ENCODE measurements at places on chromosomes 2 and 18.

- DNase-seq, result no peak
These were observed 4.2 kb upstream of the PSD4 start for GRCh38 chr2:113169586-113169985.

DNA sequence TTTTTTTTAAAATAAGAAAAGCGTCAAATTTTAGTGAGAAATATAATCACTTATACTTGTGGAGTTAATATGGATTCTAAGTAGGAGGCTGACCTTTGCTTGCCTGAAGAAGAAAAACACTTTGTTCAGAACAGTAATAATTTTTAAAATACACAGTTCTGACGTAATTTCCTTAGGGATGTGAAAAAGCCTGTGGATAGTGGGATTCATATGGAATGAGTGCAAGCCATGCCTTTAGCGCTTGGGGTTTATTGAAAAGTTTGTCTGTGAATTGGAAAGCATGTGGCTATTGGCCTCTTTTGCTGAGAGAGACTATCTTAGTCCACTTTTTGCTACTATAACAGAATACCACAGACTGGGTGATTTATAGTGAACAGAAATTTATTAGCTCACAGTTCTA is 151.3 kb downstream of the CCDC85A start:
- peak; percentile 10 for DNase-seq

GRCh38 chr2:113266431-113266830 is 12.3 kb downstream of the PAX8 start:
- DNase-seq, result no peak

DNA sequence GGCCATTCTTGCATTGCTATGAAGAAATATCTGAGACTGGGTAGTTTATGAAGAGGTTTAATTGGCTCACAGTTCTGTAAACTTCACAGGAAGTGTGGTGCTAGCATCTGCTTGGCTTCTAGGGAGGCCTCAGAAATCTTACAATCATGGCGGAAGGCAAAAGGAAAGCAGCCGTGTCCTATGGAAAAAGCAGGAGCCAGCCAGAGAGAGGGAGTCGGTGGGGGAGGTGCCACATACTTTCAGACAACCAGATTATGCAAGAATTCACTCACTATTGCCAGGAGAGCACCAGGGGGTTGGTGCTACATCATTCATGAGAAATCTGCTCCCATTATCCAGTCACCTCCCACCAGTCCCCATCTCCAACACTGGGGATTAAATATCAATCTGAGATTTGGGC is 64.1 kb downstream of the CPS1 start:
- DNase-seq, result peak; percentile 21

DNA sequence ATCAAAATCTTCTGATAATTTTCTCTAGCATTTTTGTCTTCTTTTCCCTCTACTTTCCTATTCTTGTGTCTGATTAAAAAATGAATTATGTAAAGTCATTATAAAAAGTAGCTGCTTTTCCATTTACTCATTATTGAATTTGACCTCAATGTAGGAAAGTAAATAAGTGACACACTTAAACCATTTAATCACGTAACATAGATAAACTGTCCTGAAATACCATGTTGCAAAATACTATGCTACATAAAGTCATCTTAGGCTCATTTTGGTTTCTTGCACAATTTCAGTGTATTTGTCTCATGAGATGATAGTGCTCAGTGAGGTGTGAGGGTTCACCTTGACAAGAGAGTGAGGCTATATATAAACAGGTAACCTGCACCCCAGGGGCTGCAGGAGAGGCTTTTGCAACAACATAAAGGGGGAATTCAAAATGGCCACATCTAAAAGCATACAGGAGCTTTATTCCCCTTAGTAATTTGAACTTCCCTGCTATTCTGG is 502.7 kb downstream of the RNF144A start:
- no peak for DNase-seq

GRCh38 chr2:20178666-20179465 is 46.1 kb downstream of the SDC1 start:
- no peak for DNase-seq

GRCh38 chr18:4106407-4107033 is 348.6 kb downstream of the DLGAP1 start:
- DNase-seq, result peak; percentile 59

GRCh38 chr18:58776084-58776483 is 88.6 kb upstream of the ZNF532 start:
- peak; percentile 41 for DNase-seq

DNA sequence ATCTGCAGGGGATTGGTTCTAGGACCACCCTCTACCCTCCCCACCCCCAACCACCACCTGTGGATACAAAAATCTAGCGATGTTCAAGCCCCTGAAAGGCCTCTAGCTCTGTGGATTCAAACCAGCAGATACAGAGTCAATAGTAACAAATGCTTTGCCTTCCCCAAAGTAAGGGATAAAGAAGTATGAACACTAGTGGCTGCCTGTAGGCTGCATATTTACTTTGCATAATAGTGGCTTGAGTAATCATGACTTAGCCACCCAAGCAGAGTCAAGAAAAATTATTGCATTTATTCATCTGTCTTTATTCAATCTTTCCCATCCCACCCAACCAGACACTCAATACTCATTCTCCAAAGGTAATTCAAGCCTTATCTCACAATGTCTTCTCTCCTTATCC is 43.8 kb downstream of the SOCS6 start:
- peak; percentile 49 for DNase-seq

GRCh38 chr18:79242246-79242645 is 153.5 kb upstream of the NFATC1 start:
- peak; percentile 15 for DNase-seq
